Aortic smooth muscle cell (primary cell): ENCODE measurements at places on chromosomes 1 and 21. TPM values are rescaled to one million over a fixed set of nuclear protein-coding genes. Genes with fewer than 3 reads are reported as not detected.

Gene ARTN
- under 0.01 and 0.25 TPM in 2 replicates for total RNA-seq

Gene UBL4B
- not detected in 2 replicates for total RNA-seq

Gene KRTAP21-2
- total RNA-seq, result not detected in 2 replicates

Gene SMPDL3B
- total RNA-seq, result not detected in 2 replicates

Gene NBPF10
- 4.4 TPM in 2 replicates for total RNA-seq

Gene ADCY10
- total RNA-seq, result under 0.01 and 0.26 TPM in 2 replicates

Gene PCSK9
- 0.25 and 0.40 TPM in 2 replicates for total RNA-seq

Gene LCE4A
- total RNA-seq, result not detected in 2 replicates

Gene CHRM3
- total RNA-seq, result 0.37 and 5.2 TPM in 2 replicates

Gene OR10R2
- not detected in 2 replicates for total RNA-seq

Gene LRRC38
- 0.50 TPM in 1 of 2 replicates, not detected in the other for total RNA-seq

Gene FALEC
- total RNA-seq, result 0.31 TPM in 1 of 2 replicates, not detected in the other

Gene CLIC6
- 0.12 and 0.13 TPM in 2 replicates for total RNA-seq

Gene SH2D1B
- not detected in 2 replicates for total RNA-seq

Gene HSD3B2
- not detected in 2 replicates for total RNA-seq

Gene SPATA46
- not detected in 2 replicates for total RNA-seq

Gene TAL1
- 0.31 and 0.66 TPM in 2 replicates for total RNA-seq

Gene KRTAP11-1
- total RNA-seq, result not detected in 2 replicates

Gene NPR1
- total RNA-seq, result 1.2 and 1.9 TPM in 2 replicates

Gene CRYAA
- not detected in 2 replicates for total RNA-seq

Gene SPATA45
- 0.44 and 0.53 TPM in 2 replicates for total RNA-seq

Gene FAM163A
- total RNA-seq, result not detected in 2 replicates

Gene DMRTA2
- 0.12 and 0.13 TPM in 2 replicates for total RNA-seq

Gene TNFRSF18
- total RNA-seq, result not detected in 2 replicates

Gene OPRD1
- under 0.01 TPM in 1 of 2 replicates, not detected in the other for total RNA-seq

Gene EPB41
- 5.7 and 10.1 TPM in 2 replicates for total RNA-seq

Gene C8A
- total RNA-seq, result not detected in 2 replicates

Gene AXDND1
- 0.26 and 0.68 TPM in 2 replicates for total RNA-seq

Gene IL19
- not detected in 2 replicates for total RNA-seq

Gene CELA3A
- not detected in 2 replicates for total RNA-seq

Gene SPRR2B
- total RNA-seq, result not detected in 2 replicates

Gene VPS13D
- total RNA-seq, result 28.1 and 31.0 TPM in 2 replicates

Gene CSRP1
- 363 and 556 TPM in 2 replicates for total RNA-seq

Gene BMP8B
- total RNA-seq, result under 0.01 TPM in 1 of 2 replicates, not detected in the other

Gene PRDX6
- total RNA-seq, result 149 and 169 TPM in 2 replicates

Gene MFAP2
- 18.2 and 24.5 TPM in 2 replicates for total RNA-seq

Gene DCAF8
- total RNA-seq, result 98.3 and 108 TPM in 2 replicates

Gene DTL
- total RNA-seq, result 11.4 and 20.7 TPM in 2 replicates

Gene PIK3C2B
- 2.8 and 4.8 TPM in 2 replicates for total RNA-seq

Gene RGS13
- total RNA-seq, result not detected in 2 replicates

Gene LCE1C
- total RNA-seq, result not detected in 2 replicates

Gene CYP4A22
- total RNA-seq, result not detected in 2 replicates

Gene SLC6A17
- total RNA-seq, result 0.37 and 1.6 TPM in 2 replicates

Gene FAM167B
- 0.79 and 1.7 TPM in 2 replicates for total RNA-seq

Gene SUSD4
- total RNA-seq, result not detected in 2 replicates

Gene NBPF6
- total RNA-seq, result 0.06 TPM in 1 of 2 replicates, not detected in the other

Gene MAP3K7CL
- 20.2 and 50.9 TPM in 2 replicates for total RNA-seq

Gene RNU1-1
- 565 and 1,390 TPM in 2 replicates for total RNA-seq

Gene TMPRSS15
- total RNA-seq, result under 0.01 and 0.06 TPM in 2 replicates

Gene IGSF5
- total RNA-seq, result not detected in 2 replicates

Gene IL6R
- total RNA-seq, result 11.8 and 22.7 TPM in 2 replicates

Gene CD53
- not detected in 2 replicates for total RNA-seq

Gene LYPD8
- not detected in 2 replicates for total RNA-seq

Gene NHLH1
- total RNA-seq, result under 0.01 TPM in 1 of 2 replicates, not detected in the other

Gene GNG12
- 300 and 324 TPM in 2 replicates for total RNA-seq
